ENCODE measurements at places on chromosomes 11 and 22.

DNA sequence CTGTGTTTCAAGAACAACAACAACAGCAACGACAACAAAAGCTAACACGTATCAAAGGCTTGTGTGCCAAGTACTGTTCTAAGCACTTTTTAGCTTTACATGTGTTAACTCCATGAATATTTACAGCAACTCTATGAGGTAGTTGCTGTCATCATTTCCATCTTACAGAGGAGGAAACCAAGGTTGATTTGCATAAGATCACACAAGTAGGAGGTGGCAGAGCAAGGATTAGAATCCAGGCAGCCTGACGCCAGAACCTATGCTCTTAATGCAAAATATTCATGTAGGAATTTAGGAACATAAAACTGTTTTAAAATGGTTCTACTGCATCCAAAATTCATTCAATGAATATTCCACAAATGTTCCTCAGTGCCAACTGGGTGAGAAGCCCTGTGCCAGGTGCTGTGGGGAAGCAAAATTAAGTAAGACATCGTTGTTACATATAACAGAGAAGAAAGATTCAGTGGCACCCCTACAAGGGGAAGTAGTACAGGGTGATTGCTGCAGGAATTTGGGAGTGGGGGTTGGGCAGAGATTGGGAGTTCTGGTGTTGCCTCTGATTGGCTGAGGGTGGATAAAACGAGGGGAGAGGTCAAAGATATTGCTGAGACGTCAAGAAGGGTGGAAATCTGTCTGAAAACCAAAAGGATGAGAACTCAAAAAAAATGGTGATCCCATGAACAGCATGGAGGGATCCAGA, 86.1 kb upstream of the ARHGAP20 start:
- no peak for DNase-seq

DNA sequence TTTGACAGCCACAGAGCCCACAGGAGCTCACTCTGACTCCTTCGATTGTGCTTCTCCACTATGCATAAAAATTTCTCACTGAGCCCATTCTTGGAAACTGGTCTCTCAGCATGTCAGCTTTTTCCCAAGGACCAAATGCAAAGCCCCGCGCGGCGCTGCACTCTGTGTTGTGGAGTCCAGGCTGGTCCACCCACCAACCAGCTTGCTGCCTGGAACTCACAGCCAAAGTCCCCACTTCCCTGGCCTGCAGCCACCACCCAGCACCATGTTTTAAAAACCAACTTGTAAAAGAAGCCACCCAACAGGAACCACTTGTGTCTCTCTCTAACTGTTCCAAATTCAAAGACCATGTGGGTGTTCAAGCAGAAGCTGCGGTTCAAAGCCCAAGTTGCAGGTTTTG, 124.4 kb downstream of the SPATA19 start:
- no peak for DNase-seq

GRCh38 chr22:46256358-46256958, 6.4 kb upstream of the CDPF1 start:
- no peak for DNase-seq

- DNase-seq, result peak; percentile 92
These were observed 29.5 kb upstream of the WNT7B start for GRCh38 chr22:46006379-46007002.

DNA sequence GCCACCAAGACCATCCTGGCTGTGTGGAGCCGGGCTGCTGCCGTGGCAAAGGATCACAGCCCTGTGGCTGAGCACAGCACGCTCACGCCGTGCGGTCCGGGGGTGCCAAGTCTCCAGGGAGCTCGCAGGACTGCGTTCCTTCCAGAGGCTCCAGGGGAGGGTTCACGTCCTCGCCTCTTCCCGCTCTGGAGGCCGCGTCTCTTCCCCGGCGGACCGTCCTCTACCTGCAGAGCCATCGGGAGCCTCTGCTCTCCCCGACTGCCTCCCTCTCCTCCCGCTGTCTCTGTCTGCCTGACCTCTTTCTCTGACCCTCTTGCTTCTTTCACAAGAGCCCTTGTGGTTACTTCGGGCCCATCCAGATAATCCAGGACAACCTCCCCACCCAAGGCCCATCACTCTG, 11.4 kb upstream of the MUC5AC start:
- DNase-seq, result no peak
